ENCODE measurements at places on chromosomes 2 and 18.
A peak's percentile ranks its signal among the peaks of the same experiment; 100 is the strongest.

- no peak for DNase-seq
Observed at GRCh38 chr2:131126436-131126835, 21.3 kb downstream of the PLEKHB2 start.

- no peak for DNase-seq
Observed at GRCh38 chr18:79685281-79685680, 5.7 kb downstream of the CTDP1 start.

DNA sequence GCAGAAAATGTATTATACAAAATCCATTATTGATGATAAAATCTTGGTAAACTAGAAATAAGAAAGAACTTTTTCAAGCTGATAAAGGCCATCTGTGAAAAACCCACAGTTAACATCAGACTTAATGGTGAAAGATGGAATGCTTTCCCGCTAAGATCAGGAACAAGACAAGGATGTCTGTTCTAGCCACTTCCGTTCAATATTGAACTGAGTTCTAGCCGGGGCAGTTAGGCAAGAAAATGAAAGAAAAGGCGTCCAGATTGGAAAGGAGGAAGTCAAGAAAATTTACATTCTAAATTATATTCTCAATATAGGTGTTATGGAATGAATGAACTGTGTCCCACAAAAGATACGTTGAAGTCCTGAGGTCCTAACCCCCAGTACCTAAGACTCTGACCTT, 39.1 kb upstream of the DTNB start:
- no peak for DNase-seq

DNA sequence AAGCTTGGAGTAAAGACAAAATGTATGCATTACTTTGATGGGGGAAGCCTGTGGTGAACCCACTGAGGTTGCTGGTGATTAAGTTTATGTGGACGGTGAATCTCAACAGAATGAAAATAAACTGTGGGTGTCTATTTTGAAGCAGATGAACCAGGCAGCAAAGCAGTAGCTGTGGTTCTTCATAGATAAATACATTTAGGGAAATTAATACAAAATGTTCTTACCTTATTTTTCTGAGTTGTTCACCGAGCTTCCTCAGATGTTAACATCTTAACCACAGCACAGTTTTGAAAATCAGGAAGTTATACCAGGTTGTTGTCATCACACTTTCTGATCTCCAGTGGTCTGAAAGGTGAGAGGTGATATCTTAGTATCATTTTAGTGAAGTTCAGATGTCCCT, 53.9 kb downstream of the NCK2 start:
- no peak for DNase-seq

DNA sequence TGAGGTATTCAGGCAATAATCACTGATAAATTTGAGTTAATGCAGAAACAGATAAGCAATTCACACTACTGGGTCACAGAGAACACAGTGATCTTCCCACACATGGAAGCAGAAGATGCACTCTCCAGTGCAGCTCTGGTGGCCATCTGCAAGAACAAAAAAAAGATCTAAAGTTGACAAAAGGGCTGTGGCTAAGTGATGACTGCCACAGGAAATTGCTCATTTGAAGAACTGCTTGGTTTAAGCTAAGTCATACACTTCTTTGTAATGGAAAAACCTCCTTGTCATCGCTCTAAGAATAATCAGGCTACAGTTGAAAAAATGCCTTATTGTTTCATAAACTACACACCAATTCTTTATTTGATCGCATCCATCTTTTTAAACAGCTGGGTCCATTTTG, 115.1 kb downstream of the DTNB start:
- peak; percentile 64 for DNase-seq

DNA sequence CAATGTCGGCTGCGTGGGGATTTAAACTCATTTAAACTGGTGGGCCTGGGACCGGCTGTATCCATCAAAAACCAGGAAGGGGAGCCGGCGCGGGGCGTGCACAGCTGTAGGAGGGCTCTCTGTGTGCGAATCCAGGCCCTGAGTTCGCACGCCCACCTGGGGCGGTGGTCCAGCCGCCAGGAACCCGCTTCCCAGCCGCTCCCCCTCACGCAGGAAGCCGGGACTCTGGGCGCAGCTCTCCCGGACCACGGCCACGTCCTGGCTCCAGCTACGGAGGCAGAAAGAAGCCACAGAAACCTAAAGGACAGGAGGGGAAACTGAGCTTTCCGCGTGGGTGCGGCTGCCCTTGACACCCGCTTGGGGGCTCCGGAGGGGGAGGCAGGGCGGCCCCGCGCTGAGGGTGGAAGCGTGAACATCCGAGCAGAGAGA, 80.6 kb downstream of the GFPT1 start:
- DNase-seq = no peak

- no peak for DNase-seq
Observed at GRCh38 chr2:8609357-8609811, 72.5 kb upstream of the ID2 start.

GRCh38 chr2:69222953-69223658, 163.9 kb downstream of the GFPT1 start:
- no peak for DNase-seq

- no peak for DNase-seq
Observed at GRCh38 chr18:24111936-24112335, 26.9 kb upstream of the CABYR start.

DNA sequence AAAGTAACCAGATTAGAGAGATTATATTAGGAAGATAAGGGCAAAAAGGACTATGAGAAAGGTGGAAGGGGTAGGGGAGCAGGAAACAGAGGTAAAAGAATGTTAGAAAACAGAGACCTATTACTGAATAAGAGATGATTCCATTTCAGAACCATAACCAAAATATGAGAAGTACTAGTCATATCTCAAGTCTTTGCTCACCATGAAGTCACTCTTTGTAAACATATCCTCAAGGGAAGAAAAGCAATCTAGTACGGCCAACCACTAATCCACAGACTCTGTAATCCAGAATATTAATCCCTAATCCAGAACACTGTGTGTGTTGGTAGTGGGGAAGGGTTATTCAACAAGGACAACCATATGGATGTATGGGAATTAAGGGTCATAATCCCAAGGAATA, 92.0 kb downstream of the CDCA7 start:
- peak; percentile 49 for DNase-seq

DNA sequence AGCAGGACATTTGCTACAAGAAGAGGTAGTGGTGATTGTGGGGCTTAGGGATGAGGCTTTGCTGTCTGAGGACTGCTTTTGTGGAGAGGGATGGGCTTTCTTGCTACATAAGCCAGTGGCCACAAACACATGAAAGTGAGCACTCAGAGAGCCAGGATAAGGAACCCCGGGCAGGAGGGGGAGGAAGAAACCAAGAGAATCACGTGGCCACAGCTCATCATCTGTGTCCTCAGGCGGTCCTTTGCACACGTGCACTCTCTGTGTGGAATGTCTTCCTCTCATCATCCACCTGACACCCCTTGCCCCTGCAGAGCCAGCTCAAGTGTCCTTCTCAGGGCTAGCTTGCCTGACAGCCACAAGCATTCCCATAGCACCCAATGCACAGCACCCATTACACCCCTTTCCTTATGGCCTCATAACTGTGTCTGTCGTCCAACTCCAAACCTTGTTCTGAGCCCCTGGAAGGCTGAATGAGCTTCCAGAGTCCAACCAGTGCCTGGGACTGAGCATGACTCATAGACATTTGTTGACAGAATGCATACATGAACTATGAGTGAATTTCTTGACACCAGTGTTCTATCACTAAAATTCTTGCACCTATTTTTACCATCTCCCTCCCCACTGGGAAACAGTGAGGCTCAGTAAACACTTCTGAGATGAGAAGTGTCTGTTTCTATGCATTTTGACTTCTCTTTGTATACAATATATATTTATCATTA, 398.3 kb downstream of the ALK start:
- DNase-seq = peak; percentile 67

- peak; percentile 20 for DNase-seq
Observed at GRCh38 chr2:168434146-168434545, 21.9 kb upstream of the CERS6 start.

- DNase-seq = no peak
Observed at GRCh38 chr18:42338683-42339082, 383.6 kb downstream of the PIK3C3 start.

GRCh38 chr2:197140045-197140444, 170.5 kb downstream of the ANKRD44 start:
- DNase-seq = no peak

GRCh38 chr2:173986805-173987204, 21.6 kb upstream of the SP3 start:
- no peak for DNase-seq

GRCh38 chr2:23388756-23389514, 4.0 kb downstream of the KLHL29 start:
- DNase-seq = no peak

GRCh38 chr2:200081811-200082210, 126.4 kb downstream of the MAIP1 start:
- DNase-seq = no peak

GRCh38 chr2:96875498-96876268, 5.8 kb upstream of the SEMA4C start:
- no peak for DNase-seq

DNA sequence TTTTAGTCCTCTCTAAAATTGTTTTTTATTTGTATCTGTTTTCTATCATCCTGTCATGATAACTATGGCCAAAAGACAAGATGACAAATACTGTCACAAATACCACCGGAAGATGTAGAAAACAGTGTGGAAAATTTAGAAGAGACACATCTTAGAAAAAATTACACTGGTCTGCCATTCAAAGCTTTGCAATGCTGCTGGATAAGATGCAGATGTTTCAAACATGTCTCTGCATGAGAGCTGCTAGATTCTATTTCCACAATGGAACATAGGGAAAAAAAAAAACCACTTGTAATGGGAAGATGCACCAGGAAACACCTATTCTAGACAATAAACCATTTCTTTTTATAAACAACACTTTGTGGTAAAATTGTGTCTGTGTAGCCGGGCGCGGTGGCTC, 5.8 kb upstream of the TAF1B start:
- peak; percentile 46 for DNase-seq

DNA sequence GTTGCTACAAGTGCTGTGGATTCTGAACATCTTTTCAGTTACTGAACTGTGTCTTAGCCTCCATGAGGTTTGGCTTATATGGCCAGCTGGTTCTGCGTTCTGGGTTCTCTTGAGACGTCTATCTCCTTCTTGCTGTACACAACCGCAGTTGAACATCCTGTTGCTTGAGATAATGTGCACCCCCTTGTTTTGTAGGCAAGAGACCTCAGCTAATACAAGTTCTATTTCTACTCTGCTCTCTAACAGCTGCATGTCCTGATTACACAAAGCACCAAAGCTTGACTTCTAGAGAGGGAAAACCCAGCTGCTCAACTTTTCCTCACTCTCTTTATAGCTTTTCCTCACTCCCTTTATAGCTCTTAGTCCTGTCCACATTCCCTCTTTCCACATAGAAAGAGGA, 176.0 kb downstream of the LTBP1 start:
- DNase-seq = no peak

DNA sequence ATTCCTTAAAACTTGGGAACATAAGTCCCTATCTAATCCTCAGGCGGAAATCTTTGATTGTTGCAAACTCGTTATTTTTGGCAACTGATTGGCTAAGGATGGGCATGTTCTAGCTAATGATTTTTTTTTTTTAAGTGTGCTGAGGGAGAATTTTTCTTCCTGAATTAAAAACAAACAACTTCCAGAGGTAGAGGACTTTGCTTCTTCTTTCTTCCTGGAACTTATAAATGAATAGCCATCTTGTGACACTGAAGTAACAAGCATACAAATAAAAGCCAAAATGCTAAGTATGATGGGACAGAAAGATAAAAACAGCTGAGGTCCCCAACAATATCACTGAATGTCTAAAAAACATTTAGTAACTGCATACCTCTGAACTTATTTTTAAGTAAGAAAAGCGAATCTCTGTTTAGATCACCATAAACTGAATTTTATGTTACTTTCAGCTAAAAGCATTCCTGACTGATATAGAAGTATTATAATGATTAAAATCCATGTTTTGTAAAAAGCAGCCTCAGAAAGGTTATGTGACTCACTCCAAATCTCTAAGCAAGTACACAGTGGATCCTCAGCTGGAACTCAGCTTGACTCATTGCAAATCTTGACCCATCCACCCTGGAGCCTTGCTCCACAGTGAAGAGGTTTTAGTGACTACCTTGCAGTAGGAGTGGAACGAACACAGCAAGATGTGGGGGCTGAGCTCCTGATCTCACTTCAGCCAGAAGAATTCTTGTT, 344.4 kb downstream of the CLIP4 start:
- DNase-seq = peak; percentile 68

DNA sequence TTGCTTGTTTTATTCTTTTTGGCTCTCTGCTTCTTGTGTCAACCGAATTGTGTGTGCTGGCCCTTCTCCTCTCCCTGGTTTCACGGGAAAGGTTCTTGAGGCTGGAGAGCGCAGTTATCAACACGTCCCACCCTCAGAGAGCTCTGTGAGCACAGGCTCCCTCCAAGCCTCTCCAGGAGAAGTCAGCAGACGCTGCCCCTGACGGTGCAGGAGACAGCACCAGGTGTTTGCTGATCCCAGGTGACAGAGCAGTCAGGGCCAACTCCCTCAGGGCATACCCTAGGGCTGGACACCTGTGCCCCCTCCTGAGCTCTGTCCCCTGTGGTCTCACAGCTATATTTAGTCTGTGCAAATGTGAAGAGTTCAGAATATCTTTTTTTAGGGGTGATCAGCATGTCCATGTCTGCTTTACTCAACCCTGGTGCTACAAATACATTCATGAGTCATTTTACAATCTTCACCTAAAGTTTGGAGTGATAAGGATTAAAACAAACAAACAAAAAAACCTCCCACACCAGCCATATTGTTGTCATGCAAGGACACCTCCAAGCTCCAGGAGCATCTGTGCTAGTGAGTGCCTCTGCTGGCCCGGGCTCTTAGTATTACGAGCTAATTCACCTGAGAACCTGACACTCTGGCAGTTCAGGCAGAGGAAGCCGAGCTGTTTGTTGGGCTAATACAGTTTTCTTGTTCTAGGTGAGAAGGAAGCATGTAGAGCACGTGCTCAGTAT, 65.9 kb upstream of the TMEM200C start:
- no peak for DNase-seq

DNA sequence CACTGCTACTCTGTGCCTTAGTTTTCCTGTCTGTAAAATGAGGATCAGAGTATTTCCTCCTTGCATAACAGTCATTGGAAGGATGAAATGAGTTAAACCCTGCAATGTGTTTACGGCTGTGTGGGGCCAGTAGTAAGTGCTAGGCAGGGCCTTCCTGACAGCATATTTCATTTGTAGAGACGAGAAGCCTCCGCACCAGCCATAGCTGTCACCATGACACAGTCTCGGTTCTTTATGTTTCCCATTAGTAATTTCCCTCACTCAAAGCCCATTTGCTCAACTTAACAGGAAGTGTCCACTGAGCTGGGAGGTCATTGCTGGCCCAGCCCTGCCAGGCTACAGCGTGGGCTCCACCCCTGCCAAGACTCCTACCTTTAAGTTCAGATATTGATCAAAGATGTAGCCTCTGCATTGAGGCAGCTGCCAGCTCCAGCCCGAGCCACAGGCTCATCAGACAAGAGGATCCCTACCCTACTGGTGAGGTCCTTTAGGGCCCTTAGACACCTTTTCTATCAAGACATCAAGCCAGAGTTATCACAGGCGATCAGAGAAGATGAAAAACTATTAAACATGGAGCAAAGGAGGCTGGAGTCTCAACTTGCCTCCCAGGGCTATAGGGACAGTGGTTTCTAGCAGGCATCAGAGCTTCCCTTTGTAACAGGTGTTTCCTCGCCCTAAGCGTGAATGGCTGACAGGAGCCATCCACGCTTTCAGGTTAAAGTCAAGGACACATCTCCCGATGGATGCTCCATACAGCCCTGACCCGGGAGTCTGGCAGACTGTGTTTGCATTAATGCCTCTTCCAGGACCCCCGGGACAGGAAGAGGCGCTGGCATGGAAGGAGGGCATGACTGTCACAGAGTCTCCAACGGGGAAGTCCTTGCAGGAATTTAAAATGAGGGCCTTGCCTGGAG, 251.7 kb downstream of the NDUFA10 start:
- DNase-seq = no peak

GRCh38 chr2:156635646-156636045, 199.5 kb downstream of the GPD2 start:
- no peak for DNase-seq
